ENCODE measurements at places on chromosomes 5 and 9.

GRCh38 chr9:5834214-5834613 lies 1.3 kb upstream of the ERMP1 start:
- no peak for DNase-seq

- no peak for DNase-seq
Measured at GRCh38 chr9:134932171-134932570, 14.5 kb upstream of the FCN1 start.

DNA sequence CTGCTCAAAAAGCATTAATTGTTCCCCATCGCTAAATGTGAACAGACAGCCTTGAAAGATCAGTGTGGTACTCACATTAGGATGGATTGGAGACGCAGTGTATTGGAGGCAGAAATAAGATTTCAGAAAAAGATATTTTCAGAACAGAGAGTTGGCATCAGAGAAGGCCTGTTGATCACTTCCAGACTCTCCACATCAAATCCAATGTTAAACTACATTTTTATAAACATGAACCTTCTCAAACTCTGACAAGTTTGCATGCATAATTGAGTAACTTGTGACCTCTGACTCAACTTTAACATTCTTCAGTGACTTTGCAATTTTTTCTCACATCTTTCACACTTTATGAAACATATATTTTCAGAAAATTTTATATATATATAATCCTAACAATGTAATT lies 919.6 kb upstream of the SEMA6A start:
- DNase-seq: no peak

DNA sequence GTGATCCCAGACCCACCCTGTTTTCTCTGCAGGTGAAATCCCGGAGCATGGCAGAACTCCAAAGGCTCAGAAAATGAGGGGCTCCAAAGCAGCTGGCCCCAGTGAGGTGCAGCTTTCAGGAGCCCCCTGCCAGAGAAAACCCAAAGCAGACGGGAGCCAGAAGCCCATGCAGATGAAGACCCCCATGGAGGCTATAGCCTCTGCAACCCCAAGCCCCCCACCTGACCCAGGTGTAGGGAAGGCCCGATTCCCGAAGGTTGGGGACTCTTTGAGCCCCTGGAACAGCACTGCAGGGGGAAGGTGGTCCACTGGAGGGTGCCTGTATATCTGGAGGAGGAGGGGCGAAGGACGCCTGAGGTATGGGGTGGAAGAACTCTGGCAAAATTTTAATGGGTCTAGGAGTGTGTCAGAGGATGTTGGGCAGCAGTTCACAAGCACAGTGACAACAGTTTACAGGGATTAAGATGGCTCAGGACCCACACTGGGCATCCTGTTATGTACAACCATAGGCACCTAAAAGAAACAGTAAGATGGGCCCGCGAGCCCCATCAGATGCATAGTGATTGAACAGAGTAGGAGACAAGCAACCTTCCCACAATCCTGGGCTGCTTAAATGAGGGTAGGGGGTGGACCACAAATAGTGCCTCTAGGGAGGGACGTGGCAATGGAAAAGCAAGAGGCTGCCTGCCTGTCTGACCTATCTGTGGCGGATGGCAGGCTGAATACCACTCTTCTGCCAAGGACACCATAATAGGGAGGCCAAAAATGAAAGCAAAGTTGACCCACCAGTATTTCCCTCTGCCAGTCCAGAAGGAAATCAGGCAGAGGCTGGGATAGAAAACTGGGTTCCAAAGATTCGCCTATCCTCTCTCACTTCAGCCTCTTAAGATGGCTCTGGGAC lies 16.4 kb upstream of the ANXA6 start:
- no peak for DNase-seq

DNA sequence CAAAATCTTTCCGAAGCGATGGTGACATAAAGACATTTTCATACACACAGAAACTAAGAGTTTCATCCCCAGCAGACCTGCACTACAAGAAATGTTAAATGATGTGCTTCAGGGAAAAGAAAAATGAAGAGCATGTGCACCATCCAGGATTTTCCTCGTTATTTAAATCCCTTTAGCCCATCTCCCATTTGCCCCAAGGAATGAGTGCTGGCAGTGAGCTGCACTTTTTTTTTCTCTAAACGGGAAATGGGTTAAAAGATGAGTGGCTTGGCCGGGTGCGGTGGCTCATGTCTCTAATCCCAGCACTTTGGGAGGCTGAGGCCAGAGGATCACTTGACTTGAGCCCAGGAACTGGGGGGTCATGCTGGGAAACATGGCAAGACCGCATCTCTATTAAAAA lies 6.8 kb upstream of the LRRC14B start:
- no peak for DNase-seq

- DNase-seq: no peak
Measured at GRCh38 chr5:154352960-154353548, 92.7 kb upstream of the SAP30L start.

- DNase-seq: no peak
Measured at GRCh38 chr5:55176176-55176818, 3.3 kb upstream of the CDC20B start.

DNA sequence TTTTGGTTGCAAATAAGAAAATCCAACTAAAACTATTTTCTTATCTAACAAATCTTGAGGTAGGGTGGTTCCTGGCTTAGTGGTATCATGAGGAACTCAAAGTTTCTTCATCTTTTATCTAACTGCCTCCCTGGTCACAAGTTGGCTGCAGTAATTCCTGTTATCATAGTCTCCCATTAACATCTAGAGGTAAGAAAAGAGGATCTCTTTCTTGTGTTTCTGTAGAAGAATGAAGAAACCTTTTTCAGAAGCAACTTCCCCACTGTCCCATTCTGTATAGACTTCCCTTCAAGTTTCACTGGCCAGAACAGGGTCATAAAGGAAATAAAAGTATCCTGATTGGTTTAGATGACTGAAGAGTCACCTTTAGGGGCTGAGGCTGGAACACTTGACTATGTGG lies 81.8 kb upstream of the ELL2 start:
- no peak for DNase-seq

GRCh38 chr5:34001241-34001841 lies 6.5 kb downstream of the AMACR start:
- DNase-seq: no peak

- no peak for DNase-seq
Measured at GRCh38 chr5:81696418-81697397, 54.2 kb downstream of the SSBP2 start.

- DNase-seq: no peak
Measured at GRCh38 chr5:34002629-34003328, 5.1 kb downstream of the AMACR start.

DNA sequence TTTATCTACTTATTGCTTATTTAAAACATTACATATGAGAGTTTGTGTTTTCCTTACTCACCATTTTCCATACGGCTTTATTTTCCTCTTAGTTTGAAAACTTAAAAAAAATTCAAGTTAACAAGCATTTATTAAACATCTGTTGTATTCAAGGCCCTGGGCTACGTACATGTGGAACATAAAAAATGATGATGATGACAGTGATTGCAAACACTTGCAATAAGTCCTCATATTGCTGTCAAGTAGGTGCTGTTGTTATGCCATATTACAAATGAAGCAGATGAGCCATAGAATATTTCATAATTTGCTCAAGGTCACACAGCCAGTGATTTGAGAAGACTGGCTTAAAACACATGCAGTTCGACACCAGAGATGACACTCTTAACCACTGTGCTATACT lies 180.6 kb downstream of the COMMD10 start:
- no peak for DNase-seq

DNA sequence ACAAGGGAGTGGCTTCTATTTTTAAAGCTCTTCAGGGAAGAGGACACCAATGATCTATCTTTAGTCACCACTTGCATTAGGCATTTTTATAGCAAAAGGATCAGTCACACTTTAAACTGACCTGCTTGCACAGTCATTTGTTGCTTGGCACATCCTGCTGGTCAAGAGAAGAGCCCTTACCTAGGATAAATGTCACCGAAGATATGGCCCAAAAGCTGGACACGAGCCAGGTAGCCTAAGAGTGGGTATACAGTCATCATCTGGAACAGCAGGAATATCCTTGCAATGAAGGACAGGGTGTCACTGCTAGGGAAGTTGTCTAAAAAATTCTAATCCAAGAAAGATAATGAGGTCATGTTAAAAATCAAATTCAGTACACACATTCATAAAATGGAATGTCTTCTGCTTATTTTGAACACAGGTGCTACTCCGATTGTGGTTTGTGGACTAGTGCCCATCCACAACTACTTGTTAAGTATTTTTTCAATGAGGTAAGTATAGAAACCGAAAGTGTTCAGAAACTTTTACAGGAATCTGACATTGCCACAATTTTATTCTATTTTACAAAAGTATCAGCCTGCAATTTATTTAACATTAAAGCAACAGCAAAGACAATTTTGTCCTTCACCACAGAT lies 78.4 kb downstream of the SLC38A9 start:
- DNase-seq: no peak

DNA sequence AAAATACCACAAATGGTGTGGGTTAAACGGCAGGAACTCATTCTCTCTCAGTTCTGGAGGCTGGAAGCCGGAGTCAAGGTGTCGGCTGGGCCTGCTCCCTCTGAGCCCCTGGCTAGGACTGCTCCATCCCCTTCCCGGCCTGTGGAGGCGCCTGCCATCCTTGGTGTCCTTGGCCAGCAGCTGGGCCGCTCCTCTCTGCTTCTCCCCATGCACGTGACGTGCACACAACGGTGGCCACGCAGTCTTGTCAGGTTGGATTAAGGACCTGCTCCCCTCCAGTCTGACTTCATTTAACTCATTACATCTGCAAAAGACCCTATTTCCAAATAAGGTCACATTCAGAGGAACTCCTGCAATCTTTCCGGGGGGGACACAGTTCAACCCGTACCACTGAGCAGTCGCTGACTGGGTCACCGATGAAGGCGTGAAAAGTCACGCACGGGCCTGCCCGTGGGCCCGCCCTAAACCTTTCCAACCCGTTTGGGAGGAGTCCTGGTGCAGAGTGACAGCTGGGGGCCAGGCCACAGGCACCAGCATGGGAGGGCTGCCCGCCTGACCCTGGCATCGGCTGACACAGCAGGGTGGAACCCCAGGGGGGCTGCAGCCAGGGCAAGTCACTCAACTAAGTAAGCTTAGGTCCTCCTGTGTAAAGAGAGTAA lies 135.2 kb downstream of the COL23A1 start:
- no peak for DNase-seq

- no peak for DNase-seq
Measured at GRCh38 chr5:145903113-145903512, 30.3 kb upstream of the GRXCR2 start.

GRCh38 chr5:55816342-55816741 lies 34.8 kb upstream of the IL31RA start:
- DNase-seq: no peak

- no peak for DNase-seq
Measured at GRCh38 chr5:95668728-95669127, 14.1 kb downstream of the SPATA9 start.

DNA sequence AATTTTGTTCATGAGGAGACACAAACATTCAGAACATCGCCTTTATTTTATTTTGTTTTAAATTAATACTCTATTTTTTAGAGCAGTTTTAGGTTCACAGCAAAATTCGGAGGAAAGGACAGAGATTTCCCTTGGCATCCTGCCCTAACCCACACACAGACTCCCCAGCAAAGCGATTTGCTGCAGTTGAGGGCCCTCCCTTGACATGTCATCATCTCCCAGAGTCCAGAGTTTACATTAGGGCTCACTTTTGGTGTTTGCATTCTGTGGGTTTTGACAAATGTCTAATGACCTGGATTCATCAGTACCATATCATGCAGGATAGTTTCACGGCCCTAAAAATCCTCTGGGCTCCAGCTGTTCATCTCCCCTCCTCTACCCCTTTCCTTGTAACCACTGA lies 33.6 kb upstream of the COL5A1 start:
- DNase-seq: no peak

DNA sequence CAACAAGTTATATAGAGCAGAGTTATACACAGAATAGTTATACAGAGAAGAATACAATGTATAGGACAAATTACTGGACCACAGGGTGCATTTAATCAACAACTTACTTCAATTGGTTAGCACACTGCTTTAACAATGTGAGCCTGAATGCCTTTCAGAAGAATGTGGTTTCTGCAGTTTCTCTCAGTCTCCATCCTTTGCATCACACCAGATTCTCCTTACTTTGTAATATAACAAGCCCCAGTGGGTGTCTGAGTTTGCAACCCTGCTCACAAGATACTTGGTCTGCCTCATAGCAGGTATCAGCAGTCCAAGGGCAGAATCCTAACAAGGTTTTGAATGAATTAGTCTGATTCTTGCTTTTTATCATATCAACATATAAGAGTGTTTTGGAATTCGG lies 114.6 kb downstream of the GABRB2 start:
- DNase-seq: no peak

DNA sequence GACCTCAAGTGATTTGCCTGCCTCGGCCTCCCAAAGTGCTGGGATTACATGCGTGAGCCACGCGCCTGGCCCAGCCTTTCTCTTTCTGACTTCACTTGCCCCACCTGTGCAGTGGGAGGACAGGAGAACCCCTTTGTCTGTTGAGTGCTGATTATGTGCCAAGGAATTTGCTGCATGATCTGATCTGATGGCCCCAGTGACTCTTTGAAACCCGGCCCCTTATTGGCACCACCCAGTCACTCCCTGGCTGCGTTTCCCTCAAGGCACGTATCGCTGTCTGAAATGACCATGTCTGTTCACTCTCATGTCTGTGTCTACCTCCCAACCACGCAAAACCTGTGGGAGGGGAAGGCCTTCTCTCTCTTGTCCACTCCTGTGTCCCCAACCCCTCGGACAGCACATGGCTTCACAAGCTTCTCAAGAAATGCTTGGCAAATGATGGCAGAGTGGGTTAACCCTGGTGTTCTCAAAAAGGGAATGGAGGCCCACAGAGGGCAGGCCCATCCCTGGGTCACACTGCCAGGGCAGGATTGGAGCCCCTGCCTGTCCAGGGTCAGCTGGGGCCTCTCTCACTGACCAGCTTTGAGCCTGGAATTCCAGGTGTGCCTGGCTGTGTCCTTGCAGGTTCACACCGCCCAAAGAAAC lies 21.9 kb downstream of the NEK6 start:
- DNase-seq: no peak

- DNase-seq: no peak
Measured at GRCh38 chr9:109320331-109320741, 523 bp downstream of the EPB41L4B start.

DNA sequence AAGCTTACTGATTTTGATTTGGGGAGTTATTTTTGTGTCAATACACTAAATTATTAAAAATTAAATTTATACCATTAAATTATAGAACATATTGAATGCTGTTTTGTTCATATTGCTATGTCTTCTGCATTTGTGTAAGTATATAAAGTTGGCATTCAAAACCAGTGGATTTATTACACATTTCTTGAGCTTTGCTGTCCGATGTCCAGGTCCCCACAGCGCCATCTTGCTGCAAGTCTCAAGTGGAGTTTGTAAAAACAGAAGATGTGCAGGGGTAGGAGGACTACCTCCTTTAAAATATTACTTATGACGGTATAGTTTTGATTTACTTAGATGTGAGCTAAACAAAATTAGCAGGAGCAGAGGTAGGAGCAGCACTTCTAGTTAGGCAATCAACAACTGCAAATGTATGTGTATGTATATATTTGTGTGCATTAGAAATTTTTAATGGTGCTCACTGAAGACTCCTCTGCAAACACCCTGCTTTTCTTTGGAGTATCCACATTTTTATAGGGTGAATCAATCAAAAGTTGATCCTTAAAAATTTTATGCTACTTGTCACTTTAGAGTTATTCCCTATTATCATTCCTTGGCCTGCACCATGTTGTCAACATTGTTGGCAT lies 37.4 kb downstream of the CPEB4 start:
- no peak for DNase-seq

All from stimulated activated CD4-positive, alpha-beta T cell treated with anti-CD3 and anti-CD28 coated beads, Interleukin-1b, Interleukin-23, amount 100 ng/mL, for 1 hour (primary cell).